ENCODE measurements at places on chromosomes 5 and 9.

- DNase-seq: no peak
Observed at GRCh38 chr5:160514866-160515265, 93.2 kb downstream of the PTTG1 start.

- DNase-seq: no peak
Observed at GRCh38 chr9:38318759-38319495, 73.6 kb upstream of the ALDH1B1 start.

DNA sequence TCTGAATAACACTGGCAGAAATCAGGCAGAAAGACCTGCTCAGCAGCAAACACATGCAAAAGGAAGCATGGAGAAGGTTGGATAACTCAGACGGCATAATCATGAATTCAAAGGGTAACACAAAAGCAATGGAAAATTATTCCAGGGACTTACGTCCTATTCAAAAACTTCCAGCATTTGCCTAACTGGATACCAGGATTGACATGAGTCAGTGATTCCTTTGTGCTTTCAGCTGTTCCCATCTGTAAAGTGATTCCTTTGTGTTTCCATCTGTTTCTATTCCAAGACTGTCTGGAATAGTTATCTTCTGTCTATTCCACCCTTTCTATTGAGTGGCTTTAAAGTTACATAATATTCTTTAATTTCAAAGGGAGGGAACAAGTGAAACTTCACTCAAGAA lies 1361.7 kb upstream of the CDH9 start:
- DNase-seq: no peak

GRCh38 chr9:99269416-99269815 lies 47.3 kb downstream of the SEC61B start:
- no peak for DNase-seq

GRCh38 chr9:74940600-74940999 lies 12.1 kb downstream of the C9orf40 start:
- DNase-seq: no peak

- no peak for DNase-seq
Observed at GRCh38 chr5:162068412-162068811, 839 bp downstream of the GABRG2 start.

DNA sequence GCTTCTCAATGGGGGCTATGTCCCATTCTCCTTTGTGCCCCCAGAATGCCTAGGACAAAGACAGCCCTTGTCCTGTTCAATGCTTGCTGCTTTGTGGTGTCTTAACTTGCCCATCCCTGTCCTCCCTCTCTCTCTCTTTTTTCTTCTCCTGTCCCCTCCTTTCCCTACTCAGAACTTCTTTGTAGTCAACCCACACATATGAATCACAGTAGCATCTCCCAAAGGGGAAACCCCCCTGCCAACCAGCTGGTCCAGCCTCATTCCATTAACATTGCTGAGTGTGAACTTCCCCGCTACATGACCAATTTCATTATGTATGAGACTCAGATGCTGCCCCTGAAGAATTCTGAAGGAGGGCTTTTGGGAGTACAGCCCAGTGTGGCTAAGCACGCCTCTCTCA lies 408.3 kb downstream of the ENC1 start:
- no peak for DNase-seq

DNA sequence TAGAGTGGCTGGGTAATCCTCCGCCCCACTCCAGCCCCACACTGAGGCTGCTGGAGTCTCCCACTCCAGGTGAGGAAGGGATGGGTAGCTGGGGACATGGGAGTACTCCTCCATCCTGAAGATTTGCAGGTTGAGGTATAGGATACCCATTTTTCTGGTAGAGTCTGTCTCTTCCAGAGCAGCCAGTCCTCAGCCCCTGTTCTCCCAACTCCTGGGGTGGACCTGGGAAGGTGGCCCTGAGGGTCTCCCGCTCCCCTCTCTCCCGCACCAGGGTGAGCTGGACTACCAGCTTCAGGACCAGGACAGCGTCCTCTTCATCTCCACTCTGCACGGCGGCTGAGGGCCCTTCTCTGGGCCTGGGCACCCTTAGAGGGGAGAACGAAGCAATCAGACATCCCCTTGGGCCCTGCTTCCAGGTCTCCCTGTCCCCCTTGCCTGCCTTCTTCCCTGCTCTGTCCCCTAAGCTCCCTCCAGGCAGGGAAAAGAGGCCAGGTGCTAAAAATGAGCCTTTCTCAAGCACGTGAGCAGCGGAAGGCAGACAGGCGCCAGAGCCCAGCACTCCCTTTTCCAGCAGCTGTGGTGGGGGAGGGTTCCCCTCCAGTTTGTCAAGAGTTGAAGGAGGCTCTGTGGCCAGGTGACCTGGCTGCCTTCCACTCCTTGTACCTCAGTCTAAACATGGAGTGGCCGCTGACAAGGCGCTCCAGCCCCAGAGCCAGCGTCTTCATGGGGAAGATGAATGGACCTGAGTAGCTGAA lies 18.4 kb downstream of the URM1 start:
- DNase-seq: no peak

DNA sequence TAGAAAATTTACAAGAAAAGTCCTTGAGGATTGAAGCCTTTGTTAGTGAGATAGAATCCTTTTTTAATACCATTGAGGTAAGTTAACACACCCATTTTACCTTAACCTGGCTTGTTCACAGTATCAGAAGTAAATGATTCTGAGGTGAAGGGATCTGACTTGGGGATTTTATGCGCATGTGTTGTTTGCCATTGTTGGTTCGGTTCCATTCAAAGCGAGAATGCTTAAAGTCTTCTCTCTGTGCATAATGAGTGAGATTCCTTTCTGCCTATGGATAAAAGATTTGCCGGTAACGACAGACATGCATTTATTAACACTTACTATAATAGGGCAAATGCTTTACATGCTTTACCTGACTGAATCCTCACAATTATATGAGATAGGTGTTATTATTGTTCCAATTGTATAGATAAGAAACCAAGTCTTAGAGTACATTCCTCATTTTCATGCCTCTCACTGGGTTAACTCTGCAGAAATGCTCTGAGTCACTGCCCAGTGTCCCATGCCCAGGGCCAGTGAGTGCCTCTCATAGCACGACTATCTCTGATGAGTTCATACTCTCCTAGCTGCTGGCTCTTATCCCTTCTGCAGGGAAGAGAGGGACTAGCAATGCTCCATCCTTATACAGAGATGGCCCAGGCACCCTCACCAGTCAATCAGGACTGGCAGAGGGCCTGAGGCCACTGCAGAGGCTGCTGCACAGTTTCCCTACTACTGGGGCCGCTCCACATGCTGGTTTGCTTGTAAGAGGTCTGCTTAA lies 54.4 kb downstream of the CMYA5 start:
- DNase-seq: no peak

- no peak for DNase-seq
Observed at GRCh38 chr5:149886060-149886459, 58.5 kb downstream of the PDE6A start.

GRCh38 chr9:137313326-137313936 lies 11.4 kb upstream of the NRARP start:
- no peak for DNase-seq

DNA sequence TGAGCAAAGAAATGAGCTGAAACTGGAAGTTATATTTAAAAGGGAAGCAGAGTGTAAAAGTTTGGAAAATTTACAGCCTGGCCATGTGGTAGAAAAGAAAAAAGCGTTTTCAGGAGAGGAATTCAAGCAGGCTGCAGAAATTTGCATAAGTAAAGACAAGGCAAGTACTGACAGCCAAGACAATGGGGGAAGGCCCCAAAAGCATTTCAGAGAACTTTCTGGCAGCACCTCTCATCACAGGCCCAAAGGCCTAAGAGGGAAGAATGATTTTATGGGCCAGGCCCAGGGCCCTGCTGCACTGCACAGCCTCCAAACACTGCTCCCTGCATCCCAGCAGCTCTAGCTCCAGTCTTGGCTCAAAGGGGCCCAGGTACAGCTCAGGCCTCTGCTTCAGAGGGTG lies 169.7 kb downstream of the GLIS3 start:
- DNase-seq: no peak

DNA sequence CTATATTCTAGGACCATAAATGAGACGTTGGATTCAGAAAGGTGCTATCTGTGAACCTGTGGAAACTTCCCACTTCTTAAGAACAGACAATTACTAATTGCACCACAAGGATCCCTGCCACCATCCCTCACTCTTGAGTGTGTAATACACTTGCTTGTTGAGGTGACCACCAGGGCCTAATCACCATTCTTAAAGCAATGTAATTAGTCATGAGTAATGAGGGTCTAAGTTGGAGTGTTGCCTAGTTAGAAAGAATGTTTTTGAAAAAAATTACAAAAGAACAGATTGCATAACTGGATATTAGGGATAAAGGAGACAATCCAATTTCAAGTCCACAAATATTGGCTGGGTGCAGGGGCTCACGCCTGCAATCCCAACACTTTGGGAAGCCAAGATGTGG lies 56.9 kb upstream of the TRIO start:
- no peak for DNase-seq

All from stimulated activated CD8-positive, alpha-beta memory T cell treated with anti-CD3 and anti-CD28 coated beads, Interleukin-15, amount 100 ng/mL, for 4 hours (primary cell).